ENCODE measurements at places on chromosomes 16 and 17.

GRCh38 chr17:54968262-54968987 lies at the start of the genes COX11 and STXBP4:
TSS of gene COX11 (minus strand) at chr17:54968654. CDS start at chr17:54968646, 8 bp downstream.
TSS of gene STXBP4 (plus strand) at chr17:54968765. CDS start at chr17:54986220, 17,455 bp downstream.
- peak; percentile 99 for DNase-seq

GRCh38 chr17:70256751-70257150 lies 87.4 kb downstream of the KCNJ2 start:
- DNase-seq = no peak

DNA sequence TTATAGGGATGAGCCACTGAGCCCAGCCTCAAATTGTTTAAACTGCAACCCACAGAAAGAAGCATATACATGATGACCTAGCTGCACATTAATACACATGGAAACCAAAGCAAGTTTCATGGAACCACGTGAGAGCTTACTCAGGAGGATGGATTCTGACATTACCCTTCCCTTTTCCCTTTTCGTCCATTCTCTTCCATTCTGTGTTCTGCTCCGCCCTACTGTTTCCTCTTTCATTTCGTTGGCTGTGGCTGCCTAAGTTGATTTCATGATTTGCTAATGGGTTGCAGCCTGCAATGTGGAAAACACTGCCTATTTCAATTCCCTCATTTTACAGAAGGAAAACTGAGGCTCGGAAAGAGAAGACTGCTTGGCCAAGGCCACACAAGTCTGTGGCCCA lies 176.5 kb downstream of the C16orf78 start:
- DNase-seq = no peak

DNA sequence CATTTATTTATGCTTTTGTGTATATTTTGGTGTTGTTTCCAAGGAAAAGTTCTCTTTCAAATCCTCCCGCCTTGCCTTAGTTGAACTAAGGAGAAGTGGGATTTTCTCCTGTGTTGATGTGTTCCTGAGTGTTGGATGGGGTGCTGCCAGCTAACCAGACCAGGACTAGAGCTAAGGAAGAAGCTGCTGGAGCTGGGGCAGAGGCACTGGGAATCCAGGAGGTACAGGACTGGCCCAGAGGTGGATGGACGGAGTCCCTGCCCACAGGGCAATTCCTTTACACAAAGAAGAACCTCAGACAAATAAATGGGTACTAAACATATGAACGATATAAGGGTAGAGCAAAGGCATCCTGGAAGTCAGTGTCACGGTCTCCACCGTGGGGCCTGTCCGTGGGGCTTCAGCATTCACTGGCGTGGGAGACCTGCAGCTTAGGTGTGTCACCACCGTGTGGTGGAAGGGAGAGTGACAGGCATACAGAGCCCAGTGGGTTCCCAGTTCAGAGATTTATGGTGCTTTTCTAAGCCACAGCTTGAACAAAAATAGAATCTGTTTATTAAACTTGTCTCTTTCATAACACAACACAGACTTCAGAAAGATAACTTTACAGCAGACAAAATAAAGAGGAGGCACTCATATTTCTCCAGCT lies 270.7 kb downstream of the NTN1 start:
- DNase-seq = peak; percentile 30

- DNase-seq = peak; percentile 66
Measured at GRCh38 chr17:58587713-58588117, 73.3 kb upstream of the MTMR4 start.

DNA sequence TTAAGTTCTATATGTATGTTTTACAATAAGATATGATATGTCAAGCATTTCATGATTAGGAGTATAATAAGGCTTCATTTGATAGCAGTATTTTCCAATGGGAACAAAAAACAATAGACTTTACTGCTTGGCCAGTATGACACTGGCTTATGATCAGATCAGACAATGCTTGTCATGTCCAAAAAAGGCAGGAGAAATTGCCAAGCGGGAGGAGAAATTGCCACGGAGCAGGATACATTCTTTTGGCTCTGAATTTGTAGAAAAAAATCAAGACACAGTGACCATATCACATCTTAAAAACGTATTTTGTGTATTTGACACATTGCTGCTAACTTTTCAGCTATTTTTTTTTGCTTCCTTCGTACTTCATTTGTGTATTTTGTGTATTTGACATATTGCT lies 404.1 kb downstream of the CNTNAP4 start:
- DNase-seq = no peak

DNA sequence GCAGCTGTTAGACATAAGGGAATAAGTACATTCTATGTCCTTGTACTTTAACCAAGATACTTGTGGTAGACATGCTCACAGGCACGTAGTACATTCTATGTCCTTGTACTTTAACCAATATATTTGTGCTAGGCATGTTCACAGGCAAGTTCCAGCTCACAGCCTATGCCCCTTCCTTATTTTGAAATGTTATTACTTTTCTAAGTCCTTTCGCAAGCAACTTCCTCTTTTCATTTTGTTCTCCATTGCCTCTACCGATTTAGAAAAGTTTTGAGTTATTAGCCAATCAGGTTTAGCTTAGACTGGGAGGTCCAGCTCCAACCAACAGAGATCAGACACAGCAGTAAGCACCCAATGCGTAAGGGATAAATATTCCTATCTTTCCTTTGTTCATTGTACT lies 60.1 kb upstream of the NUDT7 start:
- no peak for DNase-seq

DNA sequence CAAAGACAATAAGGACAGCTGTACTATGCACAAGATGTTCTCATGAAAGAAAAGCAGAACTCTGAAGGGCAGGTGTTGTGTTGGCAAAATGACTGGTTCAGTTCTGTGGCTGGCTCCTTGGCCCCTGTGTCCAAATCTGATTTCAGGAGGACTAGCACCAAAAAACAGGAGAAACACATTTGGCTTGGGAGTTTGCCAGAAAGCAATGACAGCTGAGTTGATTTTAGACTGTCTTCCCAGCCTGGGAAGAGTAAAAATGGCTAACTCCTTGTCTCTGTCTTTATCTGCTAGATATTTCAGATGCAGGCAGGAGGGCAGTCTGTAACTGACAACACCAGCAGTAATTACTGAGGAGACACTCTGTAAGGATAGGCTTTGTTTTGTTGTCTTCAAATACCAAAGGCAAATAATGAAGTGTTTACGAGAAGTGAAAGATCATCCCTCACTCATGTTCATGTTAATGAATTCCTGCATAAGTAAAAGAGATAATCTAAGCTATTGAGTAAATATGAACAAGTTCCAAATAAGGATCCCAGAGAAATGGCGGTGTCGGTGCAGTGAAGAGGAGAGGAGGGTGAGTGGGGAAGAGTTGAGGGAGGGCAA lies 989.0 kb downstream of the CDH11 start:
- DNase-seq = no peak

DNA sequence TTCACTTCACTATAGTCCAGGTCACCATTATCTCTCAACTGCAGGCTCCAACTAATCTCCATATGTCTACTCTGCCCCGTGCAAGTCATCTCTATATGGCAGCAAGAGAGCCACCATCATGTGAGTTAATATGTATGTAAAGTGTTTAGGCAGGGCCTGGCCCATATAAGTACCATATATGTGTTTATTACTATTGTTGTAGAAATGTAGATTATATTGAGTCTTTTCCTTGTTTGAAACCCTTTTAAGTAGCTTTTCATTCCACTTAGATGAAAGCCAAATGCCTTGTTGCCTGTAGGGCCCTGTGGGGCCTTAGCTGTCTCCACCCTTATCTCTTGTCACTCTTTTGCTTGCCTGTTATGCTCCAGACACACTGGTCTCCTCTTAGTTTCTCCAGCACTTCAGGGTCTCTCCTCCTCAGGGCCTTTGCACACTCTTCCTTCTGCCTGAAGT lies 164.0 kb downstream of the PHKB start:
- no peak for DNase-seq

GRCh38 chr17:56707312-56708219 lies 114.1 kb downstream of the NOG start:
- DNase-seq = no peak

- DNase-seq = no peak
Measured at GRCh38 chr17:76485569-76485968, 15.7 kb downstream of the RHBDF2 start.

GRCh38 chr16:86663685-86664521 lies 85.6 kb downstream of the FOXL1 start:
- no peak for DNase-seq

- DNase-seq = no peak
Measured at GRCh38 chr16:84838383-84838948, 18.7 kb downstream of the CRISPLD2 start.

GRCh38 chr17:5225668-5226457 lies 8.8 kb downstream of the SCIMP start:
- DNase-seq = no peak

GRCh38 chr16:85589688-85590505 lies 23.2 kb upstream of the GSE1 start:
- DNase-seq = no peak

- DNase-seq = no peak
Measured at GRCh38 chr16:66003201-66003600, 363.3 kb upstream of the CDH5 start.

GRCh38 chr17:74245145-74245831 lies 28.7 kb upstream of the DNAI2 start:
- DNase-seq = peak; percentile 32

All from SK-N-DZ (cell line).